Activated CD8-positive, alpha-beta memory T cell treated with anti-CD3 and anti-CD28 coated beads, Interleukin-2, amount 10 ng/mL, durations not matched to agents 7 days and 5 days (primary cell): ENCODE measurements at places on chromosomes 7 and 10. TPM values are rescaled to one million over a fixed set of nuclear protein-coding genes. Genes with fewer than 3 reads are reported as not detected.

The CTAGE4 gene
- total RNA-seq: 1.2 TPM

The MLXIPL gene
- not detected for total RNA-seq

The NRAP gene
- total RNA-seq: not detected

The NKX6-2 gene
- total RNA-seq: not detected

DNA sequence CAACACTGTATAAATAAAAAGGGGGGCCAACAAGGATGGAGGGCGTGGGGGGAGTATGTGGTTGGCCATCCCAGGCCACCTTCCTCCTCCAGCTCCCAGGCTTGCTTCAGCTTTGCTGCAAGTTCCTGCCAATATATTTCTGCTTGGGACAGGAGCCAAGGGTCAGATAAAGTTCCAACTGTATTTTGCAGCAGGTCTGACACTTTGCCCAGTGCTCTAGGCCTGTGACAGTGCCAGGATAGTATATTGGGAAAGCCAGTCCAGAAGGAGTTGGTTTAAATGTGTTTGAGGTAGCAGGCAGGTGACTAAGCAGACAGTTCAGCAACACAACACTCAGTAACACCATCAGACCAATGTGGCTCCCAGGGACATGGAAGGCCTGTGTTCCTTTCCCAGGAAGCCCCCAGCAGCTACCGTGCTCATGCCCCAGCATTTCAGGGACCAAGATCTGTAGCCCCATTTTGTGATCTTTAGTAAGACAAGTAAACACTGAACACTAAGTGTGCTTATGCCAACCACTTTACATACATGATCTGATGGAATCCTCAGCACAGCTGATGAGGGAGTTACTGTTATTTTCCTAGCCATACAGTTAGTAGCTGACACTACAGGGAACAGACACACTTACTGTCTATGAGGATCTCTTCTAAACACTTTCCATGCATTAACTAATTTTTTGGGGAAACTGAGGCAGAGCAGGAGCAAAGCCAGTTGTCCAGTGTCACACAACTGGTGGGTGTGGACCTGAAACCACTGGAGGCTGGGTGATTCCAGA, 38.9 kb downstream of the DNAJB12 start:
- H3K27me3 ChIP-seq: no peaks in the 10 kb centered on the region
- H3K4me1 ChIP-seq: peaks cover 50% of the 10 kb centered on the region
- H3K4me3 ChIP-seq: no peak overlapping the region
- peak overlapping the region; percentile 58 for H3K27ac ChIP-seq

DNA sequence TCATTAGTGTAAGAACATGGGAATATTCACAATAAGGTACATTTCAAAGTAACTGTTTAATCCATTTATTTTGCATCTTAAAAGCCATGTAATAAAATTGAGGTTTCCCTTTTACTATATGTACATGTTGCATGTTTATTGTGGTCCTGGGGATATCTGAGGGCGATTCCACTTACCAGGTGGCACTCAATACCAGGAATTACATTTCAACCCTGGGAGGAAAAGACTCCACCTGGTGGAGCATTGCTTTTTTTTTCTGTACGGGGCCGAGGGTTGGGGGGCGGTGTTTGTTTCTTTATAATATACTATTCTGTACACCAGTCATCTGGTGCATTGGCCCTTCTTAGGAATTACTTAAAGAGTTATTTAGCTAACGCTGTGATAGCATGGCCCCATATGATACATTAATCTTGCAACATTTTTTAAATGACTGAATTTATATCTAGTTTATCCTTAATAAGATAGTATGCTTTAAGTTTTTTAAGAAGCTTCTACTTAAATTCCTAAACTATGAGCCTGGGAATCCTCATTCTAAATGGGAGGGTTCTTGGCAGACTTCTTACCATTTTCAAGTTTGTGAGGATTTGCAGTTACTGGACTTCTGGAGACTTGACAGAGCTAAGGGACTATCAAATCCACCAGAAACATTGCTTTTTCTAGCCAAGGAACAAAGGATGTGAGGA, 7.2 kb upstream of the HGF start:
- no peaks in the 10 kb centered on the region for H3K4me1 ChIP-seq
- H3K4me3 ChIP-seq: no peak overlapping the region
- no peak for DNase-seq
- H3K36me3 ChIP-seq: no peaks in the 10 kb centered on the region
- no peak overlapping the region for H3K27ac ChIP-seq

DNA sequence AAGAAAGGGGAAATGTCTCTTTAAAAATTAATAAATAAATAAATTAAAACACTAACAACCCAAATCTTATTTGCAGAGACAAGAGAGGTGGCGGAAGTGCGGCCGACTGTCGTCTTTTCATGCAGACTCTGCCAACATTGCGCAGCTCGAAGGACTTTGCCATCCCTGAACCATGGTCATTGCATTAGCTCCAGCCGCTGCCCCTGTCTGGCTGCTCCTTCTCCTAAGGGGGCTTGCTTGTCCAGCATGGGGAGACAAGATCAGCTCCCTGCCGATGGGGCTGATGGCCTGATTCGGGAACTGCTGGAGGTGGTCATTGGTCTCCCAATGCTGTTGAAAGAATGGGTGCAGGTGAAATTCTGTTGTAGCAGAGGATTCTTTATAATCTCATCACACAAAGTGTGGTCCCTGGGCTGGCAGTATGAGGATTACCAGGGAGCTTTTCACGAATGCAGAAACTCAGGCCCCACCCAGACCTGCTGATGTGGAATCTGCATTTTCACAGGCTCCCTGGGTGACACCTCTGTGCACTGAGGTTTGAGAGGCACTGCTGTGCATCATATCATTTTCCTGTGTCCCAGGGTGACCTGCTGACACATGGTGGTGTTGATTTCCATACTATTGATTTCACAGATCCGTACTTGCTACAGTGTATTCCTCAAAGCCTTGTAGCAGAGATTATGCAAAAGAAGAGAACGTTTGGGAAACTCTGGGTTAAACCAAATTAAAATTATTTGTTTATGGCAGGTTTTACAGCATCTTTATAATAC, 172.4 kb upstream of the ZMIZ1 start:
- H3K27me3 ChIP-seq: no peaks in the 10 kb centered on the region
- no peak overlapping the region for H3K27ac ChIP-seq
- H3K36me3 ChIP-seq: no peaks in the 10 kb centered on the region

GRCh38 chr10:76333796-76334195, 902.4 kb downstream of the LRMDA start:
- no peaks in the 10 kb centered on the region for H3K36me3 ChIP-seq
- H3K27me3 ChIP-seq: no peaks in the 10 kb centered on the region
- DNase-seq: no peak
- no peaks in the 10 kb centered on the region for H3K4me1 ChIP-seq
- H3K4me3 ChIP-seq: no peak overlapping the region
- H3K27ac ChIP-seq: no peak overlapping the region

- no peaks in the 10 kb centered on the region for H3K36me3 ChIP-seq
- DNase-seq: no peak
- no peaks in the 10 kb centered on the region for H3K4me1 ChIP-seq
- no peak overlapping the region for H3K27ac ChIP-seq
- H3K4me3 ChIP-seq: no peak overlapping the region
Measured at GRCh38 chr10:7559386-7559785, 107.4 kb downstream of the ITIH5 start.

GRCh38 chr7:97421307-97421930, 303.9 kb downstream of the SDHAF3 start:
- H3K36me3 ChIP-seq: no peaks in the 10 kb centered on the region
- no peak overlapping the region for H3K27ac ChIP-seq

DNA sequence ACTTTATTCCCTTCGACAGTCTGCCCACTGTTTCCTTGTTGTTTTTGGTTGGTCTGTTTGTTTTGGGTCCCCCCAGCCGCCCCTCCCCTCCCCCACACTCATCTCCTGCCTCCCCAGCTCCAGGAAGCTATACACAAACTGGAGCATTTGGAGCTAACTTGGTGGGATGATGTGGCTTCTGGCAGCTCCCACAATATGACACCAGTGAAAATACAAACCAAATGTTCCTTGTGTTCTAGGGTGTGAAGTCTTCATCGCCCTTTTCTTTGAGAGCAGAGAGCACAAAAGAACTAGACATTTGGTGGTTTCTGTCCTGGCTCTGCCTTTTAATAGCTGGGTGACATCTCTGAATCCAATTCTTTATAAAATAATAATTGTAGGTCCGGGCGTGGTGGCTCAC, 33.8 kb downstream of the CREB5 start:
- no peak overlapping the region for H3K4me3 ChIP-seq
- H3K27me3 ChIP-seq: peaks cover 24% of the 10 kb centered on the region
- no peak for DNase-seq
- H3K4me1 ChIP-seq: no peaks in the 10 kb centered on the region
- no peaks in the 10 kb centered on the region for H3K36me3 ChIP-seq

- no peaks in the 10 kb centered on the region for H3K27me3 ChIP-seq
- no peak overlapping the region for H3K27ac ChIP-seq
- peaks cover 25% of the 10 kb centered on the region for H3K4me1 ChIP-seq
- H3K4me3 ChIP-seq: no peak overlapping the region
- H3K36me3 ChIP-seq: no peaks in the 10 kb centered on the region
Measured at GRCh38 chr7:48045195-48045765, 9.9 kb downstream of the C7orf57 start.

GRCh38 chr10:15222511-15222910, 54.0 kb upstream of the NMT2 start:
- no peaks in the 10 kb centered on the region for H3K27me3 ChIP-seq
- H3K4me1 ChIP-seq: no peaks in the 10 kb centered on the region
- H3K36me3 ChIP-seq: no peaks in the 10 kb centered on the region
- no peak overlapping the region for H3K4me3 ChIP-seq
- no peak overlapping the region for H3K27ac ChIP-seq
- no peak for DNase-seq

- no peaks in the 10 kb centered on the region for H3K4me1 ChIP-seq
- no peaks in the 10 kb centered on the region for H3K27me3 ChIP-seq
- no peaks in the 10 kb centered on the region for H3K36me3 ChIP-seq
- H3K27ac ChIP-seq: no peak overlapping the region
- no peak overlapping the region for H3K4me3 ChIP-seq
- no peak for DNase-seq
Measured at GRCh38 chr10:52617346-52617745, 155.2 kb downstream of the MBL2 start.

DNA sequence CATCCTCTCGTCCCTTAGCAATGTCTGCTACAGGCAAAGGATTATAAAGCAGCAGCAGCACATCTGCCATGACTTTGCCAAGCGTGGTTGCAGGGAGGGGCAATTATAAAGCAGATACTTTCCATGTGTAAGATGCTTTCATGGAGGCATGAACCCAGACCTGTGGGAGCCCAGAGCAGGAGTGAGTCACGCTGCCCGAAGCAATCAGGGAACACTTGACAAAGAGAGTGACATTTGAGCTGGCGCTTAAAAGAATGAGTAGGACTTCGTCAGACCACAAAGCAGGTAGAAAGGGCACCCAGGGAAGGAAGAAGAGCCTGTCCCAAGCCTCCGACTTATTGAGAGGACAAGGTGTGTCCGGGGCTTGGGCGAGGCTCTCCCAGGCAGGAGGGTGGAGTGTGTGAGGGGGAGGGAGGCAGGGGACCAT, 147.2 kb downstream of the MYOF start:
- H3K27ac ChIP-seq: no peak overlapping the region
- H3K4me1 ChIP-seq: no peaks in the 10 kb centered on the region
- no peaks in the 10 kb centered on the region for H3K36me3 ChIP-seq
- no peak overlapping the region for H3K4me3 ChIP-seq

GRCh38 chr7:109213081-109213480, 643.4 kb downstream of the DNAJB9 start:
- no peaks in the 10 kb centered on the region for H3K4me1 ChIP-seq
- H3K36me3 ChIP-seq: no peaks in the 10 kb centered on the region
- H3K27me3 ChIP-seq: no peaks in the 10 kb centered on the region
- DNase-seq: no peak

DNA sequence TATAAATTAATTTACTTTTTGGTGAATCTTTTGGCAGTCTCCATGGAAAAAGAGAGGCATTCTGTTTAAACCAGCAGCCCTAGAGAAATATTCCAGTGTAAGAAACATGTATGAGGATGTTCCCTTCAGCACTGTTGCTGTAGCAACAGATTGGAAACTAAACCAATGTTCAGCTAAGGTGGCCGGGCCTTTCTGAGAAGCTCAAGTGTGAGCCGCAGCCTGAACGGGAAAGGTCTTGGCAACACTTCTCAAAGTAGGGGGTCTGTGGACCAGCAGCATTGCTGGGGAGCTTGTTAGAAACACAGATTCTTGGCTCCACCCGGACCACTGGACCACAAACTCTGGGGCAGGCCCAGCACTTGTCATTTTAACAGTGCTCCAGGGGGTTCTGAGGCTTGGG, 36.2 kb downstream of the RAMP3 start:
- H3K4me1 ChIP-seq: peaks cover 28% of the 10 kb centered on the region
- no peak for DNase-seq
- no peak overlapping the region for H3K4me3 ChIP-seq
- H3K36me3 ChIP-seq: peaks cover 6% of the 10 kb centered on the region

GRCh38 chr10:85175635-85176034, 847.2 kb downstream of the CCSER2 start:
- H3K4me1 ChIP-seq: no peaks in the 10 kb centered on the region
- H3K27me3 ChIP-seq: no peaks in the 10 kb centered on the region
- DNase-seq: no peak
- no peak overlapping the region for H3K4me3 ChIP-seq
- H3K27ac ChIP-seq: no peak overlapping the region
- H3K36me3 ChIP-seq: no peaks in the 10 kb centered on the region

DNA sequence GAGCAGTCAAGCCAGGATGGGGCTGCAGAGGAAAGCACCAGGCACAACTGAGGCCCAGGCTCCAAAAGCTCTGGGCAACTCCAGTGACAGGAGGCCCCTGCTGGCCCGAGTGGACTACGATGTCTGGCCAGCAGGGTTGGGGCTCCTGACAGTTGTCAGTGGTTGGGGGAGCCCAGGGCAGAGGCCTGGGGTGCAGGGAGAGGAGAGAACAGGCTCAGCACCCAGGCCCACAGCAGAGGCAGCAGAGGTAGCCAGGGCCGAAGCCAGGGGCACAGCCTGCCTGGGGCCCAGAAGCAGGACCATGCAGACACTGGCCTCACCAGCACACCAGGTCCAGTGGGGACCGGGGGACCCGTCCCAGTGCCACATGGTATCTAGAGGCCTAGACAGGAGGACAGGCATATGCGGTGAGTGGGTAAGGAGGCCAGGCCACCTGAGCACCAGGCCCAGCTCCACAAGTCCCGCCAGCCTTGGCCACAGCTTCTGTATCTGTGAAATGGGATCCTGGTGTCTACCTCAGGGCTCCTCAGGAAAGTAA, 46.0 kb upstream of the LRRC18 start:
- no peak for DNase-seq
- no peak overlapping the region for H3K27ac ChIP-seq
- no peak overlapping the region for H3K4me3 ChIP-seq
- H3K36me3 ChIP-seq: no peaks in the 10 kb centered on the region
- no peaks in the 10 kb centered on the region for H3K4me1 ChIP-seq
- no peaks in the 10 kb centered on the region for H3K27me3 ChIP-seq

DNA sequence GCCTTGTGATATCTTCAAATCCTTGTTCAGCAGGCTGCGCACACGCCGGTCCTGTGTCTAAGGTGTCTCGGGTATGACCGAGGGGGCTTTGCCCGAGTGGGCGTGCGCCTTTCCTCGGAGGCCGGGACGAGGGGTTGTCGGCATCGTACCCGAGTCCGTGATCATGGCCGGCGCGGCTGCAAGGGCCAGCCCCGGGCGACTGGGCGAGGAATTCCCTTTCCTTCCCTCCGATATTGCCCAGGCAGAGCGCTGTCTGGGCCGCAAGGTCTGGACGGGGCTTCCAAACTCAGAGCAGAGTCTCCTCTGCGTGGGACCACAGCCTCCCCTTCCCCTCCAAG, 59.7 kb downstream of the ZNF467 start:
- H3K27me3 ChIP-seq: peaks cover 7% of the 10 kb centered on the region
- peaks cover 14% of the 10 kb centered on the region for H3K36me3 ChIP-seq
- no peak overlapping the region for H3K4me3 ChIP-seq
- peaks cover 14% of the 10 kb centered on the region for H3K4me1 ChIP-seq
- H3K27ac ChIP-seq: no peak overlapping the region
